ENCODE measurements at places on chromosomes 3 and 15.

DNA sequence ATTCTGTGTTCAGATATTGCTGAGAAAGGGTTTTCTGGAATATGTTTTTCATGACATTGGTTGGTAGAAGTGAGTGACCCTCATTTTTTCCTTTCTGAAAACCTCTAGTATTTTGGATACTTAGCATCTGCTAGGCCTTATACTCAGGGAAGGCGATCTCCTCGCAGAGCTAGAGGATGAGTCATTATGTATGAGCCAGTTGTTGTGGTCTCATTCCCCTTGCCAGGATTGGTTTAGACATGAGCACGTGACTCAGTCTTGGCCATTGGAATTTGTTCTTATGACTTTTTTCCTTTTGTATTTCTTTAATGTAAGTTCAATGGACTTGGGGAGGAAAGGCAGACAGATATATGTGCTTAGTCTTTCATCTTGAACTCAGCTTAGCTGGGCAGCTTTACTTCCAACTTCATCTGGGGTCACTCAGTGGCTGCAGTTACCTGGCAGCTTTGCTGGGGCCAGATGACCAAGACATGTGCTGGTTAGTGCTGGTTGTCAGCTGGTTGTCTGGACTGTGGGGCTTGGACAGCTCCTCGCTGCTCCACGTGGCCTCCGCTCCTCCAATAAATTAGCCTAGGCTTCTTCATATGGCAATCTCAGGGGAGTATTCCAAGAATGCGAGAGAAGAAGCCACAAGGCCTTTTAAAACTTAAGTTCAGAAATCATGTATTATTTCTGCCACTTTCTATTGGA lies 207.5 kb downstream of the IL20RB start:
- no peak for DNase-seq
- H3K27ac ChIP-seq = no peak overlapping the region
- H3K4me1 ChIP-seq = no peaks in the 10 kb centered on the region
- H3K27me3 ChIP-seq = no peaks in the 10 kb centered on the region

- H3K27me3 ChIP-seq = no peaks in the 10 kb centered on the region
- H3K36me3 ChIP-seq = no peaks in the 10 kb centered on the region
- H3K4me1 ChIP-seq = no peaks in the 10 kb centered on the region
- H3K4me3 ChIP-seq = no peak overlapping the region
Measured at GRCh38 chr3:100968932-100969906, 24.0 kb downstream of the ABI3BP start.

DNA sequence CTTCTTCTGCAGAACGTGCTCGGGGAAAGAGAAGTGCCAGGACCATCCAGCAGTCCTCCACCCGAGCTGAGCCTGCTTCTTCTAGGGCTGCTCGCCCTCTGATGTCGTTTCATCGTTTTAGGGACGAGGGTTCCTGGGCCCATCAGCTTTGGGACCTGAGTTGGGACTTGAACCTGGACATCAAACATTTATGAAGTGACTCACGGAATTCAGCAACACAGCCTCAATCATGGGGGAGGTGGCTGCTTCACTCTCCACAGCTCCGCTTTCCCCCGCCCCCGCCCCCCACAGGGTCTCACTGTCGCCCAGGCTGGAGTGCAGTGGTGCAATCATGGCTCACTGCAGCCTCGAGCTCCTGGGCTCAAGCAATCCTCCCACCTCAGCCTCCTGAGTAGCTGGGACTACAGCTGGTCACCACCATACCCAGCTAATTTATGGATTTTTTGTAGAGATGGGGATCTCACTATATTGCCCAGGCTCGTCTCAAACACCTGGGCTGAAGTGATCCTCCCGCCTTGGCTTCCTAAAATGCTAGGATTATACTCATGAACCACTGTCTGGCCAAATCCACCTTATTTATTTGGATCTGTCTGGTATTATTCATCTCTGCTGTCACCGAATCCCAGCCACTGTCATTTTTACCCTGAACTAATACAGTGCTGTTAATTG lies 725 bp upstream of the SCAMP2 start:
- no peaks in the 10 kb centered on the region for H3K36me3 ChIP-seq
- peak overlapping the region; percentile 92 for H3K4me3 ChIP-seq
- H3K4me1 ChIP-seq = peaks cover 34% of the 10 kb centered on the region
- H3K27ac ChIP-seq = peak overlapping the region; percentile 96
- no peak for DNase-seq

DNA sequence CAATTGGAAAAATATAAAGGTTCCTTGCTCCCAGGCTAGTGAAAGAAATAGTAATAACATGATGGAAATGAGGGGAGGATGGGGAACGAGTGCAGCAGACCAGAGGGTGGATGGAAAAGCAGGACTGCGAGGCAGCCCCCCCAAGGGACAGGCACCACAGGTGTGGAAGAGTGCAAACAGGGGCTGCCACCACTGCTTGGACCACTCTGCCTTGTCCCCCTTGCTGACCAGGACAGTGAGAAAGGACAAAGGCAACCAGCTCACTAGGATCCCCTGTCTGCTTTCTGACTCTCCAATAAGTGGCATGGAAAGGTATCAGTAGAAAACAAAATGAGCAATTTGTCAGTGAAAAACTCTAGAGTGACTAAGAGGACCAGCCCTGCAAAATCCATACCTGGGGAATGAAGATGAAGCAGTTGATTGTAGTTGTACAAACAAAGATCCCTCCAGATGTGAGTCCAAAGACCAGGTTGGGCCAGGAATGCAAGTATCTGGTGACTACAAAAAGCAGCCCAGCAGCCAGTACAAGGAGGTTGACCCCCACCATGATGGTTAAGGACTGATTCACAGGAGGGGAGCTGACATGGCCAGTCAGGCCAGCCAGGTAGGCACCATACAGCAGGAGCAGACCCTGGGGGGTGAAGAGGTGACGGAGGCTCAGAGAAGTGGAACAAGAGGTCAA lies 86.6 kb upstream of the GSK3B start:
- no peak for DNase-seq
- H3K4me1 ChIP-seq = no peaks in the 10 kb centered on the region
- H3K4me3 ChIP-seq = no peak overlapping the region
- no peaks in the 10 kb centered on the region for H3K36me3 ChIP-seq
- H3K27ac ChIP-seq = no peak overlapping the region

DNA sequence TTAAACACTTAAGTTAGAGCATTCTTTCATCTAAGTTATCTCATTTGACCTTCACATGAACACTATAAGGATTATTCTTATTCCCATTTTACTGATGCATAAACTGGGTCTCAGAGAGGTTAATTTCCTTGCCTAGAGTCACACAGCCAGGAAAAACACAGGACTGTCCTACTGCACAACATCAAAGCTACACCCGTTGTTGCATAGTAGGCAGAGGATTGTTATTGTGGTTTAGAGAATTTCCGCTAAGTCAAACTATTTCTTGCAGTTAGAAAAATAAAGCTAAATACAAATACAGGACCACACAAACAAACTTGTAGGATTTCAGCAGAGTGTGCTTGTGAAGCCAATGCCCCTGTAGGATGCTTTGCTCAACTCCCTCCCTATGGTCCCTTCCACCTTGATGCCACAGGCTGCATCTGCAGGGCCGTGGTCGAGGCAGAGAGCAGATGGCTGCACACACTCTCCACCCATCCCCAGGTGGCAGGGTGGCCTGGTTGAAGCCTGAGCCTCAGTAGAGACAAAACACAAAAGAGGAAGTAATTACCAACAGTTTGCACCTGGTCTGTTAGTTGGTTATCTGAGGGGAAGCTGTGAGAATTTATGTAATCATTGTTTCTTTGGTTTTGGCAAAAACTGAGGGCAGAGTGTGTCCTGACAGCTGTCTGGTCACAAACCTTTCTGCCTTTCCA lies 41.1 kb upstream of the SKOR1 start:
- no peak for DNase-seq
- H3K27me3 ChIP-seq = no peaks in the 10 kb centered on the region
- no peaks in the 10 kb centered on the region for H3K36me3 ChIP-seq
- H3K27ac ChIP-seq = no peak overlapping the region
- H3K4me1 ChIP-seq = peaks cover 22% of the 10 kb centered on the region
- H3K4me3 ChIP-seq = no peak overlapping the region

All from CD8-positive, alpha-beta memory T cell (primary cell).